Activated CD4-positive, alpha-beta T cell treated with anti-CD3 and anti-CD28 coated beads, Interleukin-2, amount 50 U/mL, for 48 hours (primary cell): ENCODE measurements at places on chromosomes 3 and 15.
A peak's percentile ranks its signal among the peaks of the same experiment; 100 is the strongest.

GRCh38 chr15:66858423-66859207 is 156.6 kb downstream of the SMAD6 start:
- no peak for DNase-seq

- no peak for DNase-seq
Measured at GRCh38 chr15:62187910-62188309, 22.8 kb upstream of the C2CD4B start.

GRCh38 chr3:64935971-64936370 is 248.2 kb upstream of the ADAMTS9 start:
- DNase-seq = no peak

DNA sequence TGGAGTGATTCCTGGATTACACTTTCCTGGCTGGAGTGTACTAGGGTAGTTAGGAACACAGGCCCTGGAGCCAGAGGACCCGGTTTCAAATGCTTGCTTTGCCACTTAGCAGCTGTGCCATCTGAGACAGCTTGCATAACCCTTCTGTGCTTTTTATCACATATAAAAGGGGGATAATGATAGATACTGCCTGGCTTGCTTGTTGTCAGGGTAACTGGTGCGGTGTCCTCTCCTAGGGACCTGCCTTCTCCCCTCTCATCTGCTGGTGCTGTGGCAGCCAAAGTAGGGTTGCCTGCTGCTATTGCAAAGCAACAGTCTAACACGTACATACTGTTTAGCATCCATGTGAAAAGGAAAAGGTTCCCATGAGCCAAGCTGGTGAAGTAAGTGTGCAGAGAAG is 137.8 kb downstream of the LRTM1 start:
- no peak for DNase-seq

DNA sequence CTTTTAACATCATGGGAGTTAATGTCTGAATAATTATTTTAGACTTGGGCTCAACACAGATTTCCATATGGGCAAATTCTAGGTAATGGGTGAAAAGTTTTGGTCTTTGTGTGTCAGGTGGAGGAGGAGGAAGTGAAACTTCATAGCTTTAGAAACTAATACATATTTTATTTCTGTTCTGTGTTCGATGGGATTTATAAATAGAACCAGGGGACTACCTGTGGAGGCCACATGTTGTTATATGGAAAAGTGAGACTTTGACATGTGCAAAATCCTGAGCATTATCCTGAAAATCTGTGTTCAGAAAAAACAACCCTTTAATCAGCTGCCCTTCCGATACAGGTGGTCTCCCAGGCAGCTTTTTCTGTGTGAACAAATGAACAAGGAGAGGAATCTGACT is 209.5 kb downstream of the SOX2 start:
- DNase-seq = no peak

GRCh38 chr3:113271594-113272384 is 60.4 kb downstream of the BOC start:
- no peak for DNase-seq

DNA sequence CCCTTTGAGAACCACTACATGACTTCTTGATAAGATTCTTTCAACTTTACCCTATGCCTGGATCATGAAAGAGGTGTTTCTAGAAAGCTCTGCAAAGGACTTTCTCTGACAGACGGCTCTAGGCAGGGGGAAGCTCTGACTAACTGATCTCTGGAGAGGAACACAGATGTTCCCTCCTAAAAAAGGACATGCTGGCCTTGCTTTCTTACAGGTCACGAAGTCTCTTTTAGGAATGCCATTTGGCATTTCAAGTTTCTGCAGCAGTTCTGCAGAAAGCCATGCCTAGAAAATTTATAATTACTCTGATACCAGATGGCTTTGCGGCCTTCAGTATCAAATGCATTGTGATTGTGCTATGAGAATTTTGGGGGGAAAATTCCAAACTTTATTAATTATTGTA is 275.4 kb upstream of the CTDSPL start:
- no peak for DNase-seq

GRCh38 chr3:4898454-4899313 is 80.6 kb upstream of the BHLHE40 start:
- DNase-seq = no peak

DNA sequence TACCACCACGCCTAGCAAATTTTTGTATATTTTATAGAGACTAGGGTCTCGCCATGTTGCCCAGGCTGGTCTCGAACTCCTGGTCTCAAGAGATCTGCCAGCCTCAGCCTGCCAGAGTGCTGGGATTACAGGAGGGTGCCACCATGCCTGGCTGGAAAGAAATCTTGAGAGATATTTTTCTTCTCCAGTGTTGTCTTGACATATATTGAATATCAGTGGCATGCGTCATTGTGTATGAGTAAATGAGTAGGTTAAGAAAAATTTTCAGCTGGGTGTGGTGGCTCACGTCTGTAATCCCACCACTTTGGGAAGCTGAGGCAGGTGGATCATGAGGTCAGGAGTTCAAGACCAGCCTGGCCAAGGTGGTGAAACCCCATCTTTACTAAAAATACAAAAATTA is 3.5 kb upstream of the PIF1 start:
- no peak for DNase-seq

- DNase-seq = no peak
Measured at GRCh38 chr3:48688737-48689075, 3.0 kb upstream of the NCKIPSD start.

DNA sequence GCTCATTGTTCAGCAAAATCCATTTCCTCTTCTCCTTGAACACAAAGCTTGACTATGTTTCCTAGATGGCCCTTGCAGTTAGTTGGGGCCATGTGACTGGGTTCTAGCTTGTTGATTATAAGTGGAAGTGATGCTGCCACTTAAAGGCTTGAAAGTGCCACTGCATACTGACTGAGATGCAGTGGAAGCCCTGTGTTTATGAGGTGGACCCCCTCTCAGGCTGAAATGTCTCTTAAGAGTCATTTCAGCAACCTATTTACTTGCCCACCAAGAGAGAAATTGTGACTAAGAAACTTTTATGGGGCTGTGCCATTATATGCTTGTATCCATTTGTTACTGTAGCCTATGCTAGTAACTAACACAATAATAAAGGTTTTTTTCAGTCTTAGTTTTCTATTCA is 8.4 kb upstream of the ANP32A start:
- no peak for DNase-seq

GRCh38 chr3:56219894-56220805 is 248.1 kb downstream of the ERC2 start:
- no peak for DNase-seq

GRCh38 chr3:119364401-119364800 is 70.2 kb downstream of the ARHGAP31 start:
- DNase-seq = no peak

GRCh38 chr3:58119186-58119585 is 91.6 kb downstream of the DNASE1L3 start:
- no peak for DNase-seq

GRCh38 chr3:39000008-39000450 is 51.7 kb downstream of the SCN11A start:
- DNase-seq = no peak

GRCh38 chr15:63379492-63380150 is 2.0 kb downstream of the CA12 start:
- DNase-seq = no peak

DNA sequence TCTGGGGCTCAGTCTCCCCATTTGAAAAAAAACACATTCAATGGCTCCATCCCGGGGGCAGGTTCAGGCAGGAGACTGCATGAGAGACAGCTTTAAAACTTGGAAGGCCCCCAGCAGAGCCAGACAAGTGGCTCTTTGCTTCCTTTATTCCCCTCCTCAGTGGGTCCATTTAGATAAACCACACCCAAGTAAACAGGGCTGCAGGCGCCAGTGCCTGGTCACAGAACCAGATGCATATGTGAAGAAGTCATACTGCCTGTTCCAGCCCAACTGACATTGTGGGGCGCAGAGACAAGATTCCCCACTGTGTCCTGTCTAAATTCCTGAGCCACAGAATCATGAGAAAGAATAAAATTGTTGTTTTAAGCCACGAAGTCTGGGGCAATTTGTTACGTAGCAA is 9.0 kb downstream of the FBN1 start:
- no peak for DNase-seq

DNA sequence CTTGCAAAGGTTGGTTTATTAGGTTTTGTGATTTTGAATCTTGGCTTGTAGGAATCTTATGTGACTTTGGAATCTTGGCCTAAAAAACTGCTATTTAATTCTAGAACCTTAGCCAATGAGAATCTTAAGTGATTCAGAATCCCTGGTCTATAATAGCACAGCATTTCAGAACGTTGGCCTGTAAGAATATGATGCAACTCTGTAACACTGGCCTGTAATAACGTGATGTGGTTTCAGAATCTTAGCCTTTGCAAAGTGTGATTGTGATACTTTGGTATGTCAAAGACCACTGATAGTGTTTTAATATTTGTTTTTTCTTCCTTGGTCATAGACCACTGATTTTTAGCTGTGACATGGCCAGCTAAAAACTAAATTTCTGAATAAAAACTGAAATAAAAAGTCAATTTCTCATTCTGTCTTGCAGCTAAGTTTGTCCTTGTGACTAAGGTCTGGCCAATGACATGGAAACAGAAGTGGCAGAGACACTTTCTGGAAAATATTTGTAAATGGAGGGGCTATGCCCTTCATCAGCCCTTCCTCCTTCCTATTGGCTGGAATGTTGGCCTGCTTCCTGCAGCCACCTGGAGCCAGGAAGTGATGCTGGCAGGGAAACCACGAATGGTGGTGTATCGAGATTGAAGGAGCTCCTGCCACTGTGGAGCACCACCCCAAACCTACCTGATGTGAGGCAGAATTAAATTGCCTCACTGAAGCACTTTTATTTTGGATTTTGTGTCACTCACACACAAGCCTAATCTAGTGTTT is 42.3 kb upstream of the CORO2B start:
- no peak for DNase-seq

- DNase-seq = peak; percentile 67
Measured at GRCh38 chr15:29139540-29140459, 129.8 kb downstream of the NSMCE3 start.

- DNase-seq = no peak
Measured at GRCh38 chr15:45521596-45522327, 793 bp downstream of the SLC30A4 start.

DNA sequence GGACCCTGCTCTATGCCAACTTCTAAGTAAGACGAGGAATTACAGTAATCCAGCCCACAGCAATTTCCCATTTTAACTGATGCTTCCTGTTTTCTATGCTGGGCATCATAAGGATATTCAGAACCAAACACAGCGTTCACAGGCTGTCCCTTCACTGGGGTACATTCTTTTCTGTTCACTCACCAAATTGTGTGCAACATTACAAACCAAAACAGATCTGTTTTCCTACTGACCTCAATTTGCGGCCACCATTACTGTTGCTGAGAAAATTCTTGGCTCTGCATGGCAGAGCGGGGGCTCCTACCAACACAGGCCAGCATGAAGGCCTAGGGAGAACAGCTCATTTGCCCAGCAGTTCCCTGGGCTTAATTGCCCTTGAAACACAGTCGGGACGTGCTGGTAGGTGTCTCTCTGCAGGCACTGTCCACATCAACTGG is 76.5 kb downstream of the MYO1E start:
- DNase-seq = no peak

GRCh38 chr15:93088200-93088980 is 621 bp downstream of the RGMA start:
- peak; percentile 33 for DNase-seq

GRCh38 chr3:55675478-55675877 is 188.4 kb upstream of the WNT5A start:
- DNase-seq = no peak

DNA sequence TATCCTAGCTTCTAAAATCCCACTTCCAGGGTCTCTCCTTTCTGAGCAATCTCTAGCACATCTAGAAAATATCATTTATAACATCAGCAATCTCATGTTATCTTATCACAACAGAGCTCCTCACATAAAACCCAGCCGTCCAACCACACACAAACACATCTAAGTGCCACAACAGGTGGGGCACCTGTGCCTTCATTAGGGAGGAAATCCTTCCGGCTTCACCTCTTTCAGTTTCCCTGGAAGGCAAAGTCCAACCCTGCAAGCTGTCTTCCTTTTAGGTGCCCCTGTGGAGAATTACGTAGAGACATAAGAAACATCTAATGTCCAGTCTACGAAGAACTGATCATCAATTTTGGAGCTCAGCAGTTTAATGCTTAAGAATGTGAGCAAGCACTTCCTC is 1.6 kb downstream of the ZDHHC3 start:
- DNase-seq = no peak

- DNase-seq = no peak
Measured at GRCh38 chr3:76242886-76243753, 457.8 kb upstream of the ZNF717 start.

- no peak for DNase-seq
Measured at GRCh38 chr3:195557322-195557721, 14.2 kb upstream of the PPP1R2 start.

GRCh38 chr15:41855261-41855961 is 16.8 kb downstream of the PLA2G4B start:
- DNase-seq = no peak

- DNase-seq = no peak
Measured at GRCh38 chr3:18730491-18730890, 305.4 kb upstream of the SATB1 start.

DNA sequence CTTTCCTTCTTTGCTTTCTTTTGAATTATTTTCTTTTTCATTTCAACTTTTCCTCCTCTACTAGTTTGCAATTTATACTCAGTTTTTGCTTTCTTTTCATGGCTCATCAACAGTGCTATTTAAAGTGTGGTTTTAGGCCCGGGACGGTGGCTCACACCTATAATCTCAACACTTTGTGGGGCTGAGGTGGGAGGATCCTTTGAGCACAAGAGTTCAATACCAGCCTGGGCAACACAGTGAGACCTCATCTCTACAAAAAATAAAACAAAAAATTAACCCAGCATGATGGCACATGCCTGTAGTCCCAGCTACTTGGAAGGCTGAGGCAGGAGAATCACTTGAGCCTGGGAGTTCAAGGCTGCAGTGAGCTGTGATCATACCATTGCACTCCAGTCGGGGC is 20.4 kb upstream of the DENND4A start:
- no peak for DNase-seq

DNA sequence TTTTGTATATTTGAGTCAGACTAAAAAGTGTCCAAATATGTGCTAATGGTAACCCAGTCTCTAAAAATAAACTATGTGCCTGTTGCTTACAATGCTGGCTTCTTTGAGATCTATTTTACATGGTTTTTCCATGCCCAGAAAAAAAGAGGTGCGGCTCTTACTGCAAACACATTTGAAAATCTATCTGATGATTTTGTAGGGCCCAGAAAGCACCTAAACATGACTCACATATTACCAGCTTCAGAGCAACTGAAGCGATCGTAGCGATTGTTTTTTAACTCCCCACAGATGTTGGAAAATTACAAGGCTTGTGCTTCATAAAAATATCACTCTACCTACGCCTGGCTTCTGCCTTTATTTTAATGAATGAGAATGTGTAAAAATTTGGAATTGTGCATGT is 53.5 kb downstream of the SUCNR1 start:
- DNase-seq = no peak
